Body of pancreas (tissue), 4 donors: ENCODE measurements at places on chromosomes 3 and 15. TPM values are rescaled to one million over a fixed set of nuclear protein-coding genes. Genes with fewer than 3 reads are reported as not detected.

GRCh38 chr3:117919621-117920020, 1115.0 kb downstream of the IGSF11 start:
- H3K27me3 ChIP-seq: no peaks in the 10 kb centered on the region
- H3K4me3 ChIP-seq: no peak overlapping the region
- no peaks in the 10 kb centered on the region for H3K36me3 ChIP-seq
- no peak for DNase-seq
- no peaks in the 10 kb centered on the region for H3K4me1 ChIP-seq
- no peak overlapping the region for H3K27ac ChIP-seq

The CPB1 gene
- total RNA-seq: 24,571 TPM

DNA sequence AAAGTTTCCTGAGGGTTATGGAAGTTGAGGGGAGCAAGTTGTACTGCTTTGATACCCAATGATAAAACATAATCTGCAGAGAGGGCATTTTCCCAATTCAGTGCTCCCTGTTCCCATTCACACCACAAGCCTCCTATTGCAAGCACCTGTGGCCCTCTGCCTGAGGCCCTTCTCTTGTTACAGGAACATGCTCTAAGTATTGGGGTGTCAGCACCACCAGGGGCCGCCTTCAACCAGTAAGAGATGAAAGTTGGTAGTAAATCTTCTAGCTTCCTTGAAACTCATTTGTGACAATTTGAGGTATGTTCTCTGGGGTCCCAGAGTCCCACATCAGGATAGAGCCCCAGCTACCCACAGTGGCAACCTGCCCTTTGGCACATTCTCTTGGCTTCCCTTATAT, 265.4 kb upstream of the ARHGEF26 start:
- H3K27ac ChIP-seq: no peak overlapping the region
- no peaks in the 10 kb centered on the region for H3K4me1 ChIP-seq
- H3K27me3 ChIP-seq: no peaks in the 10 kb centered on the region
- no peaks in the 10 kb centered on the region for H3K36me3 ChIP-seq
- no peak overlapping the region for H3K4me3 ChIP-seq
- DNase-seq: no peak

The PDE12 gene
- 7.5 TPM for total RNA-seq

- no peaks in the 10 kb centered on the region for H3K36me3 ChIP-seq
- H3K27ac ChIP-seq: no peak overlapping the region
- no peaks in the 10 kb centered on the region for H3K4me1 ChIP-seq
- no peak overlapping the region for H3K4me3 ChIP-seq
Observed at GRCh38 chr15:36643551-36643950, 64.1 kb downstream of the CDIN1 start.

The RNF13 gene
- 26.4 TPM for total RNA-seq

GRCh38 chr3:177574222-177574856, 377.1 kb upstream of the TBL1XR1 start:
- peak; percentile 70 for DNase-seq
- no peaks in the 10 kb centered on the region for H3K36me3 ChIP-seq
- H3K4me3 ChIP-seq: no peak overlapping the region
- H3K4me1 ChIP-seq: peaks cover 5% of the 10 kb centered on the region
- no peaks in the 10 kb centered on the region for H3K27me3 ChIP-seq
